ENCODE measurements at places on chromosomes 4 and X.

DNA sequence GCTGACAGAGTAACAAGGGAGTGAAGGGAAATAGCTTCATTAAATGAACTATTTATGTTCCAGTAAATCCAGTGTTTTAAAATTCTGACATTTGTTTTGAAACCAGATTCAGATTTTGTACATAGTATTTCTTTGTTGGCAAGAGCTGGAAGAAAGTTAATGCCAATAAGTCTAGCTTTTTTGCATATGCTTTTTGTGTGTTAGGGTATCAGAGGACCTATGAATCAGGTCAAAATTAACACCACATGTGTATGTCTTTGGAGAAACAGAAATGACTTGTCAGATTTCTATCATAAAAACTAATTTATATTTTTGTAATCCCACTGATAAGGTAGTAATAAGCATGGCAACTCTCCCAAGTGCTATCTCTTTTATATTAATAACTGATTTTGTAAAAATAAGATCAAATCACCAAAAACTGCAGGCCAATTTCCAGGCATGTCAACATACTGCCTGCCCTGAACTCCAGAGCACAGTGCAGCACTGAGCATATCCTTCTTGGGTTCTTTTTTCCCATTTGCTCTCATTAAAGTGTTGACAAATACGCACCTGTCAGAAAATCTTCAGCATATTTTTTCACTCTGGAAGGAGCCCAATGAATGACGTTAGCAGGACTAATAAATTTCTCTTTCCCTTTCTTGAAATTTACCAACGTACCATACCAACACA, 65.5 kb downstream of the SH3RF1 start:
- DNase-seq, result no peak

- DNase-seq, result no peak
These were observed 67.1 kb downstream of the USP38 start for GRCh38 chr4:143251779-143252178.

DNA sequence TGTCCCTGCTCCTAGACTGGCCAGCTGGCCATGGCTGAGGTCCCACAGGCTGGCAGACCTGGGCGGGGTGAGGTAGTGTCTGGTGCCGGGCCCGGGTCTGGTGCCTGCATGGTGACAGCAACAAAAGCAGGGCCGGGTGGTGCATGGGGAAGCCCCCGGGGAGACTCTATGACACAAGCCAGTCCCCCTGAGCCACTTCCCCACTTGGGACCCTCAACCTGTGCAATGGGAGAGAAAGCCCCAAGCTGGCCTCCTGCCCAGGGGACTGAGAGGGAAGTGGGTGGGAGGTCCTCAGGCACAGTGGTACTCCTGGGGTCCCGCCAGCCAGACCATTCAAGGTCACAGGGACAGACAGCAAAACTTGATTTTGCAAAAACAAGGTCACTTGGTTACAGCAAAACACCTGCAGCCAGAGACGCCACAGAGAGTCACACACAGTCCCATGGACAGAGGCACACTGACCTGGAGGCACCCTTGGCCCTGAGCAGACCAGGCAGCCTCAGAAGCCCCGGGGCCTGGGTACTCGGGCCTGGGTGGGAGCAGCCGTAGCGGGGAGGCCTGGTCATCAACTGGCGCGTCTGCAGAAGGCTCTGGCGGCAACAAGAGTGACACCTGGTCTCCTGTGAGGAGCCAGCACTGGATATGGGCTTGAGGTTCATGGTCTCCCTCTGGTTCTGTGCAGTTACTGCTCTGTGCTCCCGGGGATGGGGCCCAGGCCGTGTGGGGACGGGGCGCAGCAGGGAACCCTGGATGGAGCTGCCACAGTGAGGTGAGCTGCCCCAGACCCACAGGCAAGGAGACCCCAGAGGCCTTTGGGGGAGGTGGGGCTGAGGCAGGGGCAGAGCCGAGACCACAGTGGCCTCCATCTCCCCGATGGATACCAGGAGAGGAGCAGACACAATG, 60.6 kb downstream of the HTRA3 start:
- DNase-seq, result no peak

DNA sequence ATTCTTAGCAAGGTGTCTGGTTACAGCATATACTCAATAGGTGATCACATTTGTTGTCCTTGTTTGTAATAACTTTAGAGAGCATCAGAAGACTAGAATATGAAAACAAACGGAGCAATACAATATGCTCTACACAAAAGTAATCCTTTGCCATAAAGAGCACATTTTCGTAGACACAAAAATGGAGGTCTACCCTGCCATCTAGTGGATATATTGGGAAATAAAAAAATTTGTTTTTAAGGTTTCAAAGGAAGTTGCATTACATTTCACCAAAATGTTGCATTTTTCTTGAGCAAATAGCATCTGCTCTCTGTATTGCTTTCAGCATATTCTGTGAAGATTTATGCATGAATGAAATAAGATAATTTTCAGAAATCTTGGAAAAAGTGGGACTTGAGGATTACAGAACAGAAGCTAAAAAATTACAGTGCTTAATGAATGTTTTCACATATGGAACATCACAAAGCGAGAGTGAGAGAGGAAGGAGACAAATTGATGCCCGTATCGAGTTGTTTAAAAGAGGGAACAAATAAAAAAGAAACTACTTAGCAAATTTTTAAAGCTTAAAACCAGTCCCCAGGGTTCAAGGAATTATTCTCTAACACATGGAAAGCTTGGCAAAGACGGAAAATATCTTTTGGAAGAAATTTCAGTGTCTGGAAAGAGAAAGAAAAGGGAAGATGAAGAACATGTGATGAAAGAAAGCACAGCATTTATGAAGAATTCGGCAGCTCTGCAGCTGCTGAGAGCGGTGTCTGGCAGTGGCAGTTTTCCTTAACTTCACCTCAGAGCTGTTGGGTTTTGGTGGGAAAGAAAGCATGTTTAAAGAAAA, 390.1 kb downstream of the ANKRD50 start:
- DNase-seq, result no peak

DNA sequence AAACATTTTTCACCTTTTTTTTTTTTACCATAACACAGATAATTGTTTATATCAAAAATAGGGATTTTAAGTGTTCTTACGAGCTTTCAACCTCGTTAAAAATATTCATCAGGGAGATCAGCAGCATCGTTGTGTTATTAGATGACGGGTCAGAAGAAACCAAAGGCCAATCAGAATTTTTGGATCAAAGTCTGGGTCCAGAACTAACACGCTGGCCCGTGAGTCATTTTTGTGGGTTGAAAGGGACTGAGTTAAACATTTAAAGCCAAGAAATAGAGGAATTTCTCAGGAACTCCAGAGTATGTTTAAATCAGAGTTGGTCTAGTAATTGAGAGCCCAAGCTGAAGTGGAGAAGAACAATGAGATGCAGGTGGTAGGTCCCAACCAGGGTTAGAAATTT, 170.8 kb downstream of the TLL1 start:
- no peak for DNase-seq

- no peak for DNase-seq
These were observed 17.5 kb downstream of the ANKRD50 start for GRCh38 chr4:124694946-124695598.

DNA sequence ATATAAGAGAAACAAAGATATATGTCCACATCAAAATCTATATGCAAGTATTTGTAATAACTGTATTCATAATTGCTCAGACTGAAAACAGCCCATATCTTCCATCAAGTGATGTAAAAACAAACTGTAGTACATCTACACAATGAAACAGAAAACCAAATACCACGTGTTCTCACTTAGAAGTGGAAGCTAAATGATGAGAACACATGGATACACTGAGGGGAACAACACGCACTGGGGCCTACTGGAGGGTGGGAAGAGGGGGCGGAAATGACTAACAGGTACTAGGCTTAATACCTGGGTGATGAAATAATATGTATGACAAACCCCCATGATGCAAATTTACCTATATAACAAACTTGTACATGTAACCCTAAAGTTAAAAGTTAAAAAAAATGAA, 42.7 kb downstream of the UBA6 start:
- DNase-seq, result no peak

- no peak for DNase-seq
These were observed 9.2 kb downstream of the HNRNPH2 start for GRCh38 chrX:101417190-101417589.

- no peak for DNase-seq
These were observed 10.1 kb downstream of the SMIM10L2A start for GRCh38 chrX:135431886-135432285.

- no peak for DNase-seq
These were observed 224.0 kb downstream of the APBB2 start for GRCh38 chr4:40990236-40990898.

GRCh38 chr4:58209551-58209950, 1099.4 kb upstream of the IGFBP7 start:
- no peak for DNase-seq

- DNase-seq, result no peak
These were observed 383.6 kb downstream of the BMPR1B start for GRCh38 chr4:95141361-95141760.

DNA sequence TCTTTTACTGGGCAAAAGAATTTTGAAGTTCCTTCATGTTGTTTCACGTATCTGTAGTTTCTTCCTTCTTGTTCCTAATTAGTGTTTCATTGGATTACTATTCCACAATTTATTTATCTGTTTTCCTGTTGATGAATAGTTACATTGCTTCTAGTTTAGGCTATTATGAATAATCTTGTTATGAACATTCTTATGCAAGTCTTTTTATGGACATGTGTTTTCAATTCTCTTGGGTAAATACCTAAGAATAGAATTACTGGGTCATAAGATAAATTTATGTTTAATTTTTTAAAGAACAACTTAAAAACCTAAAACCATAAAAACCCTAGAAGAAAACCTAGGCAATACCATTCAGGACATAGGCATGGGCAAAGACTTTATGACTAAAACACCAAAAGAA, 70.9 kb upstream of the RXFP1 start:
- no peak for DNase-seq

DNA sequence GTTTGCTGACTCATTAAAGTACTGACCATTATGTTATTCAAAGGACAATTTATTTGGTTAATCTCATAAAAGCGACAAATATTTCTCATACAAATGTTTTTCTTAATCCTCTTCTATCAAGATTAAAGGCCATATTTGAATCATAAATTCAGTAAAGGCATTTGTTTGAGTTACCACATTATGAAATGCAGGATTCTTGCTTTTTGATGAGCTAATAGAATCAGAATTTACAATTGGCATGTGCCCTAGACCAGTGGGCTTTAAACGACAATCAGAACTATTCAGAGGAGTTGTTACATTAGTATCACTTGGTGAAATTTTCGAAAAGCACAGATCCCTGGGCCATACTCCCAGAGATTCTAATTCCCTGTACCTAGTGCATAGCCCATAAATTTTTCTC, 55.3 kb downstream of the KLHL4 start:
- DNase-seq, result no peak

DNA sequence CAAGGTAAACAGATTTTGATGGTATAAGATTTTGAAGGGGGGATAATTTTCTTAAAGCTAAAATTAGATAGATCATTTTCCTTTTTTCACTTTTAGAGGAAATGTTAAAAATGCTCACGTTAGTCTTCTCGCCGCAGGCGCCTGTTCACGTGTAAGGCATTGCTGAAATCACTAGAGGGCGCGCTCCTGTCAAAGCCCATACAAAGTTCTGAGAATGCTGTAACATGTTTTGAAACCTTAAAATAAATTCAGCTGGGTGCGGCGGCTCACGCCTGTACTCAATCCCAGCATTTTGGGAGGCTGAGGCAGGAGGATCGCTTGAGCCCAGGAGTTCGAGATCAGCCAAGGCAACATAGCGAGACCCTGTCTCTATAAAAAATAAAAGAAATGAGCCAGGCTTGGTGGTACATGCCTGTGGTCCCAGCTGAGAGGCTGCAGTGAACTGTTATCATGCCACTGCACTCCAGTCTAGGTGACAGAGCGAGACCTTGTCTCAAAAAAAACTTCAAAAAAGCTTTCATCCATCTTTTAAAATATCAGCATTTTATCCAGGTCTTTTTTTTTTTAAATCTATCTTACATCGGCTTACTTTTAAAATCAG, 138.0 kb downstream of the RBMX2 start:
- no peak for DNase-seq

DNA sequence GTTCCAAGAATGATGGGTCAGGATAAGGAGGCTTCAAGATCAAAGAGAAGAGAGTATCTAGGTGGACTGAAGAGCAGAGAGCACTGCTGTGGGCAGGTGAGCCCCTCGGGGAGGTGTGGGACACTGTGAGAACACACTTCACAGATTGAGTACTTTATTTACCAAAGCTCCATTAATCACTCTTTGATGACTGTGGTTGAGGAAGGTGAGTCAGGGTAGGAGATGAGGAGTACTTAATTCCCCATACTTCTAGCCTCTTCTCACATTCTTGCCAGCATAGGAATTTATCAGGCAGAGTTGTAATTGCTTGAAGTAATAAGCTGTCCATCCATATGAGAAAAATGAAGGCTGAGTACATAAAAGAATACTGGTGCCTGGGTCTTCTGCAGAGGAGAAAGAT, 375.3 kb downstream of the PCDH10 start:
- DNase-seq, result no peak

- no peak for DNase-seq
These were observed 6.0 kb downstream of the PDLIM5 start for GRCh38 chr4:94457692-94458106.

DNA sequence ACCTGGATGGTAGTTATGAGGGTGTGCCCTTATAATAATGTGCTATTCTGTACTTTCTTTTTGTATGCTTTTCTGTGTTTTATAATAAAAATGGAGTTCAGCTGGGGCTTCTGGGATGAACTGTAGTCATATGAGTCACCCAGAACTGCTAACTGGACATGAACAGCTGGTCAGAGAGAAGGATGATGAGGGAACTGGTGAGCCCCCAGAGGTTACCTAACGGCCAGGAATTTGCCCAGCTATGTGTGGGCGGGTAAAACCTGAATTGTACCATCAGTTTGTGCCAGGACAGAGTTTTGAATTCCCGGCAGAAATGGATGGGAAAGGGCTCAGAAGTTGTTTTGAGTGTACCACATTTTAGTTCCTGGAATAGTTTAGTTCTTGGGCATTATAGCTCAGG, 138.0 kb upstream of the USP9X start:
- no peak for DNase-seq

- DNase-seq, result no peak
These were observed 159.4 kb downstream of the TRAM1L1 start for GRCh38 chr4:116925900-116926457.

DNA sequence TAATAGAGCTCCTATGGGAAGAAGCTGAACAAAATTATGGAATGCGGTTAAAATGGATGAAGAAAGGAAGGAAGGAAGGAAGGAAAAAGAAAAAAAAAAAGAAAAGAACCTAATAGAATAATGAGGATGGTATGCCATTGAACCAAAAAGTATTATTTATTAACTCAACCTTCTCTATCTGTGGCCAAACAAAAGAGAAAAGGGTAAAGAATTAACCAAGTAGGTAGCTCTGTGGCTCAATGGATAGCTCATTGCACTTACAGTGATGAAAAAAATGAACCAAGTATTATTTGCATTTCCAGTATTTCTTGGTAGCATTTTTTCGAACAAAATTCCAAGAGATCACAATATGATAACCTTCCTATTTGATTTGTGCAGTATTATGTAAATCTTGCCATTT, 56.9 kb upstream of the SLC39A8 start:
- no peak for DNase-seq

All from stimulated activated CD8-positive, alpha-beta memory T cell treated with anti-CD3 and anti-CD28 coated beads, Interleukin-7, amount 100 ng/mL, for 4 hours (primary cell).